Urothelium cell line (cell line): ENCODE measurements at places on chromosomes 1 and 21.

DNA sequence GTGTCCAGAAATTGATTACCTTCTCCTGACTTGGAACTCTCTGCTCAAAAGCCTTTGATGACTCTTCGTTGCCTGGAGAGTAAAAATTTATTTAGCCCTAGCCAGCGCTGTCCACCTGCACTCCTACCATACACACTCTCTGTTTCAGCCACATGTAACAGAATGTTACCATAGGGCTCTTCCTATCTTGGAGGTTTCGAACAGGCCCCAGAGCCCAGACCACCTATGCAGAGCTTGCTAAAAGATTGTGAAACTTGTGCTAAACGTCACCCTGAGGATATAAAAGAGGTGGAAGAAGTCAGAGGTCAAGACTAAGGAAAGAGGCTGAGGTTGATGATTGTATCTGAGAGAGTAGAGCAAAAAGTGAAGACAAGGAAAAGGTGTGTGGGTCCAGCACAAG lies 237.0 kb upstream of the HOOK1 start:
- no peak for DNase-seq

- DNase-seq: no peak
Measured at GRCh38 chr1:27322569-27323240, 742 bp downstream of the TMEM222 start.

DNA sequence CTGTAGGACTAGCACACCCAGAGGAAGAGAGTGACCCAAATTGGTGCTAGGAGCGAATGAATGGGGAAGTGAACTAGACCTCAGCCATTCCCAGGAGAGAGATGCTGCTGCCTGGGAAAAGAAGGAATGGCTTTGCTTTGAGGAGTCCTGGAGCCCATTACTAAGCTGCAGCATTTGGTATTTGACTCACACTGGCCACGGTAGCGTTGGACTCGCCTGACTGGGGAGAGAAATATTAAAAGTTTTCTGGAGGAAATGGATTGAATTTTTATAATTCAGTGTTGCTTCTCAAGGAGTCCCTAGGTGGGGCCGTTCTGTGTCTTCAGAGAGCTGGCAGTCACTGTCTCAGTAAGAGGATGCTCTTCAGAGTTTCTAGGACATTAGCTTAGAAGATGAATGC lies 40.2 kb downstream of the PIK3CD start:
- DNase-seq: no peak

- DNase-seq: no peak
Measured at GRCh38 chr1:22030473-22030872, 22.0 kb upstream of the CDC42 start.

DNA sequence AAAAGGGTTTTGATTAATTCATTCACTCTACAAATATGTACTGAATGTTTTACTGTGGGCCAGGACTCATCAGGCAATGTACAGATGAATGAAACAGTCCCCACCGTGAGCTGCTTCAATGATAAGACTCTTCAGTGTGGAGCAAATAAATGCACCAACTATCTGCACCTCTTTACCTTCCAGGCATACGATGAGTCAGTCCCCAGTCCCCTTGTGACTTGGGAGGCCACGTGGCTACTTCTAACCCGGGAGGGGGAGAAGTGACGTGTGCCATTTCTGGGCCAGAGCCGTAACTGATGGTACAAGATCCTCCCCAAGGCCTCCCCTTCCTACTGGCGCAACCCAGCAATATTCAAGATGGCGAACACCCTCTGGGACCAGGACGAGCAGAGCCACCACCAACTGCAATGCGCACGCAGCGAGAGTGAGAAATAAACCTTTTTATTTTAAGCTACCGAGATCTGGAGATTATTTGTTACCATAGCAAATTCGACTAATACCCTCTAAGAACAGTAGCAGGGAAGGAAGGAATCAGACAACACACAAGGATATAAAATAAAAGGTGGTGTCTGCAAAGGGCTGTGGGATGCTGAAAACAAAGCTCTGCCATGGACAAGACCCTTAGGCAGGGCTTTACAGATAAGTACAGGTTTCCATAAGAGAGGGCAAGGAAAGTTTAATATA lies 74.5 kb downstream of the NPHP4 start:
- DNase-seq: peak; percentile 29

GRCh38 chr1:11729498-11730428 lies 6.2 kb upstream of the AGTRAP start:
- DNase-seq: no peak

DNA sequence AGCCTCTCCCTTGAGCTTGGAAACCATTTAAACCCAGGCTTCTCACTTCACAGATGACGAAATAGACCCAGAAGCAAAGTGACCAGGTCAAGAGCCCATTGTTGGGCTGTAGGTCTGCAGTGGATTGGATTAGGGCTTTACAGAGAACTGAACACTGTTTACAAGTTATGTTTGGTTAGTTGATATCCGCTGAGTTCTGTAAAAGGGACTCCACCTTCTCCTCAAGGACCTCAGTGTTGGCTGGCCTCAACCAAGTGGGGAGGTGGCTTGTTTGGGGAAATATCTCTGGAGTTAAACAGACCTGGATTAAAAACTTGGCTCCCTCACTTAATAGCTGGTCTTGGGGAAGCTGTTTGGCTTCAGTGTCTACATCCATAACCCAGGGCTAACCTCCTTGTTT lies 88.1 kb downstream of the UCK2 start:
- no peak for DNase-seq

DNA sequence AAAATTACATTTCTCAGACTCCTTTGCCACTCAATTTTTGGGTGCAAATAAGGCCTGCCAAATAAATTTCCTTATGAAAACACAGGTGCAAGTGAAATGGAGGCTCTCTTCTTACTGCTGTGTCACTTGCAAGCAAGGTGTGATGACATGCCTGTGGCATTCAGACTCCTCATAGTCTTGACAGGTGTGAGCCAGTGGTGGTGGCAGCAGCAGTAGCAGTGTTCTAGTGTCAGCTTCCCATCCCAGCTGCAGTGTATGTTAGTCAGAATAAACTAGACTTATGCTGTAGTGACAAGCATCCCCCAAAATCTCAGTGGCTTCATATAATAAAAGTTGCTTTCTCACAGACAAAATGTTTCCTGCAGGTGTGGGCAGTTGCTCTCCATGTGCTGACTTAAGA lies 3.8 kb upstream of the EEIG2 start:
- no peak for DNase-seq

- DNase-seq: no peak
Measured at GRCh38 chr1:239817276-239817675, 274.4 kb upstream of the FMN2 start.

DNA sequence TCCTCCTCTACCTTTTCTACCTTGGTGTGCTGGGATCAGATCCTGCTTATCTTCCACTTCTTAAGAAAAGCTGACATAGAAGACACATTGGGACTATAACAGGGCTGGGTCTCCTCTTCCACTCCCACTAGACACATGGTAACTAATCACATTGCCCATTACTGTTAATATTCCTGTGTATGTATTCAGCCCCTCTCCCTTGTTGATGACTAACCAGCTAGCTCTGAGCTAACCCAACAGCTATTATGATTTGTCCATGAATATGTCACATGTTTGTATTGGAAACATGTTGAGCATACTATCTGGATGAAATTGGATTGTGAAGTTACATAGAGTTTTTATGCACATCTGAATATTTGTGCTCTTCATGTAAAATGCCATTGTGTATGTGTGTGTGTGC lies 52.9 kb downstream of the MPZL1 start:
- no peak for DNase-seq

DNA sequence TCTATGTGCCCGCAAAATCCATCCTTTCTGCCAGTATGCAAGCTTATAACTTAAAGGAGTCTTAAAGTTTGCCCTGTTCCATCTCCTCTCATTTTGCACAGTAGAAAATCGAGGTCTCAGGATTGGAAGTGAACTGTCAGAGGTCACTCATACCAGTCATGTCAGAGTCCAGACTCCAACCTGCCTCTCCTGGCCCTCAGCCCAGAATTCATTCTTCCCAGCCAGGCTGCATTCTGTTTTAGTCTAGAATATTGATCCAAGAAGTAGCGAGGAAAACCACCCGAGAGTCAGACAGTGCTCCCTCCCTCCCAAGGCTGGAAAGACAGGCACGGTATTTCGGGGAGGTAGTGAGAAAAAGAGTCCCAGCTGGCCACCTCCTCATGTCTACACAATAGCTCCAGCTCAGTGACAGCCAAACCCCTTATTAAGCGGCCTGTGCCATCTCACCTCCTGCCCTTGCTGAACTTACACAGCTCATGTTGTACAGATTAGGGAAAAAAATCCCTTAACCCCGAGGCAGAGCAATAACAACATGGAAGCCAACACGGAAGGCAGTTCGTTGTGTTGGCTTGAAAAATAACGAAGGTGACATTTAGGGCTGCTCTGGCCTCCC lies 89.4 kb downstream of the OMA1 start:
- DNase-seq: no peak

DNA sequence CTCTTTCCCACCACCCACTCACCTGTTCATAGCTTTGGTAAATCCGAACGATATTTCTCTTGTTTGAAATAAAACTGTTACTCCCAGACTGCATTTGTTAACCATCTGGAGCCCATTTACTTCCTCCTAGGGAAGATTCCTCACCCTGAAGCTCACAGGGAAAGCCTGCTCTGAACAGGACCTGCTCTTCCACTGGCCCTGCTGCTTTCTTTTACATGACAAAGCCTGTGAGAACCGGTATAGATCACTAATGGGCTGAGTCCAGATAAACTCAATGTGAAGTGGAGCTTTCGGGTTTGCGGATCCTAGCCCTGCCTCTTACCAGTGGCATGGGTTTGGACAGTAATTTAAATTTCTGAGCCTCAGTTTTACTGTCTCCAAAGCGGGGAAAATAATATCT lies 45.2 kb downstream of the FAM163A start:
- DNase-seq: no peak

DNA sequence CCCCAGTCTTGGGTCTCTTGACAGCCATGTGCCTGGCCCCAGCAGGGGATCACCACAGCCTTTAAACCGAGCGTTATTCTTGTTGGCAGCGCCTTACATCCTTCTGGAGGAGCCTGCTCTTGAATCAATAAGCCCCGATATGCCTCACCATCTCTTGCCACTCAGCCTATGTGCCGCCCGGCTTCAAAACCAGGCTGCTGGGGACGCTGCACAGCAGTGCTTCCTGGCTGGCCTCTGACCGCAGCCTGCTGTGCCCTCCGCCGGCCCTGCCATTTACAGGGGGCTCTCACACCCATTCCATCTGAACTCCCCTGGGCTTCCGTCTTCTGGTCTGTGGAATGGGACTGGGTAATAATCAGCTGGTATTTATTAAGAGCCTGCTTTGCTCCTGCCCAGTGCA lies 3.0 kb upstream of the PEX10 start:
- DNase-seq: no peak

GRCh38 chr1:40143891-40144575 lies 17.2 kb upstream of the RLF start:
- peak; percentile 78 for DNase-seq

DNA sequence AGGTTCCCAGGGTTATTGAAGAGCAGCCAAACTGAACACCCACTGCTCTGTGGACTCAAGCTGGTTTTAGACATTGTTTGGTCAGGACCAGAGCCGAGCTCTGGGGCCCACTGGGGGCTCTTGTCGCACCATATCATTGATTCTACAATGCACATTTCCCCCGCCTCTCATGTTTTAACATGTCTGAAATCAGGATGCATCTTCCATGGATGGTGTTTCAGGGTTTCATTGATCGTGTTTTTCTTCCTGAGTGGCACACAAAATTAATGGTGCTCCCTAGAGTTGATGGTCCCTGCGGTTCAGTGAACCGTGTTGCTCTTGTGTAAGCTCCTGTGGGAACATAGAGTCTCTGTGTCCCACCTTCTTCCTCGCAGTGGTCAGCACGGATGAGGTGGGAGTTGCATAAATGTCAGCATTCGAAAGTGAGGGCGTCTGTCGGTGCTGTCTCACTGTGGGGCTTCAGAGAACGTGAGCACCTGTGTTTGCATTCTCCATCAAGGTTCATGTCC lies 38.3 kb downstream of the GALNT2 start:
- DNase-seq: no peak
